DMS153 (cell line): ENCODE measurements at places on chromosomes 11 and 22.

DNA sequence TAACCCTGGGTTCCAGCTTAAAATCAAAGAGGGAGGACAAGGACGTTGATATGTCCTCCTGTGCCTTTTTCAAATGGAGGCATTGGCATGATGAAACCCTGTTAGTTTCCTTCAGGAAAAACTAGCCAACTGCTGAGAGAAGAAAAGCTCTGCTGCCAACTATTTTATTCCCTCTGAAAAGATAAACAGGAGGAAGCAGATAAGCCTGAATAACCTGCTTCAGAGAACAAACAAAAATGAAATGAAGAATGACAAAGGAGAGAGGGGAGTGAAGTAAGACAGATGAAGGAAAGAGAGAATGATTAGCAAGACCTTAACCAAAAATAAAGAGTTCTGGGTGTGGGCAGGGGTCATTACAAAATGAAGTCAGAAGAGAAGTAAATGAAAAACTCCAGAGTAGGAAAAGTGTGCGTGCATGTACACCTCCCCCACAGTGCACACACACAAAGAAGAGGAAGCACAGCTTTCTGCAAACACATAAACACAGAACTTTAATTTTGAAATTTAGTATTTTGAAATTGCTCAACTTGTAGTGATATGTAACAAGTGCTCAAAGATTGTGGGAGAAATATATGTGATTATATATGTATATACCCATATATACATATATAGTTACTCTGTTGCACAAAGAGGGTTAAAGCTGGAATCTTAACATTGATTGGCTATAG is 332.2 kb downstream of the LUZP2 start:
- no peak for DNase-seq

GRCh38 chr11:4695442-4695841 is 2.2 kb downstream of the OR51E2 start:
- no peak for DNase-seq

- DNase-seq: no peak
Observed at GRCh38 chr11:113947994-113948393, 26.9 kb upstream of the HTR3A start.

DNA sequence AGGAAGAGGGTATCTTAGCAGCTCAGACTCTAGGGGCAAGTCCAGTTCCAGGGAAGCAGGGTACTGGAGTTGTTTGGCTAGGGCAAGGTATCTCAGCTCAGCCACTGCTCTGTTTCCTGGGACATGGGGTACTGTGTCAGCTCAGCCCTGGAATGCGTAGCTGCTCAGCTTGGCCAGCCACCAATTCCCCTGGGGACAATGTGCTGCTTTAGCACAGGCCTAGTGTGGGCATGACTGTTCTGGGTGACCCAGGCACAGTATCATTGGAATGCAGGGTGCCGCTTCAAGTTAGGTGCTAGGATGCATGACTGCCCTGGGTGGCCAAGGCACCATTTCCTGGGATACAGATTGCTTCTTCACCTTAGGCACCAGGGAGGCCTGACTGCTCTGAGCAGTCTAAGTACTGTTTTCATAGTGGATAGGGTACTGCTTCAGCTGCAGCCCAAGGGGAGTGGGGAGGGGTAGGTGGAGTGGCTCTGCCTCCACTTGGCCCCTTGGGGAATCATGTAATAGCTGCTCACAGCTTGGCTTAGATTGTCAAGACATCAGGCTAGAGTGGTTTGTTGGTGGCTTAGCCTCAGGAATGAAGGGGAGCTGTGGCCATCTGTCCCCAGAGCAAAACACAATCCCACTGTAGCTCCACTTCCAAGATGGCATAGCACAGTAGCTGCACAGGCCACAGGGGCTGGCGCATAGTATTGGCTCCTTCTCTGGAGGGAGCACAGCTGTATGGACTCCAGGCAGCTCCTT is 36.0 kb downstream of the MADD start:
- no peak for DNase-seq

GRCh38 chr22:49628391-49629260 is 199.0 kb downstream of the BRD1 start:
- peak; percentile 22 for DNase-seq
